ENCODE measurements at places on chromosomes 5 and 9. TPM values are rescaled to one million over a fixed set of nuclear protein-coding genes. Genes with fewer than 3 reads are reported as not detected.

- peaks cover 15% of the 10 kb centered on the region for H3K27me3 ChIP-seq
- no peak overlapping the region for H3K27ac ChIP-seq
- H3K36me3 ChIP-seq: no peaks in the 10 kb centered on the region
- H3K4me1 ChIP-seq: no peaks in the 10 kb centered on the region
- no peak overlapping the region for H3K4me3 ChIP-seq
These were observed 118.8 kb downstream of the GAPVD1 start for GRCh38 chr9:125380406-125380805.

- H3K27me3 ChIP-seq: no peaks in the 10 kb centered on the region
- no peak overlapping the region for H3K27ac ChIP-seq
- no peaks in the 10 kb centered on the region for H3K36me3 ChIP-seq
These were observed 78.1 kb downstream of the HSPA4 start for GRCh38 chr5:133129950-133130349.

- no peaks in the 10 kb centered on the region for H3K27me3 ChIP-seq
- H3K27ac ChIP-seq: no peak overlapping the region
- no peaks in the 10 kb centered on the region for H3K36me3 ChIP-seq
- H3K4me1 ChIP-seq: no peaks in the 10 kb centered on the region
- DNase-seq: no peak
These were observed 14.2 kb upstream of the PPP1R2B start for GRCh38 chr5:156835905-156836304.

GRCh38 chr9:88387552-88388202 is 567 bp upstream of the SPIN1 start:
- H3K4me1 ChIP-seq: peaks cover 46% of the 10 kb centered on the region
- H3K36me3 ChIP-seq: no peaks in the 10 kb centered on the region
- peak; percentile 63 for DNase-seq
- H3K4me3 ChIP-seq: peak overlapping the region; percentile 81
- no peaks in the 10 kb centered on the region for H3K27me3 ChIP-seq
- peak overlapping the region; percentile 91 for H3K27ac ChIP-seq

DNA sequence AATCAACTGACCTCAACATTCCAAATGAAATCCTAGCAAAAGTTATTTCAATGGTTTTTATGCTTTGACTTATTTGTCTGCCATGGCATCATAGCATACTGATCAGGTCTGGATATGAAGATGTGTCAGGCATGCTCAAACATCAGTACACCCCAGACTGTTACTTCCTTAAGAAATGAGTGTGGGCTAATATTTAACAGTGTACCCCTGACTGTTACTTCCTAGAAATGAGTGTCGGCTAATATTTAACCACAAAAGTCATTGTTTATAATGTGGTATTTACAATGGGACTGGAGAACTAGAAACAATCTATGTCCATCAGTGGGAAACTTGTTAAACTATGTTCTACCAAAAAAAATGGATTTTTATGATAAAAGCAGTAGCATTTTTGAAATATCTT is 38.1 kb upstream of the HNRNPA0 start:
- H3K27ac ChIP-seq: no peak overlapping the region
- DNase-seq: no peak
- no peaks in the 10 kb centered on the region for H3K36me3 ChIP-seq
- H3K4me3 ChIP-seq: no peak overlapping the region
- no peaks in the 10 kb centered on the region for H3K27me3 ChIP-seq

DNA sequence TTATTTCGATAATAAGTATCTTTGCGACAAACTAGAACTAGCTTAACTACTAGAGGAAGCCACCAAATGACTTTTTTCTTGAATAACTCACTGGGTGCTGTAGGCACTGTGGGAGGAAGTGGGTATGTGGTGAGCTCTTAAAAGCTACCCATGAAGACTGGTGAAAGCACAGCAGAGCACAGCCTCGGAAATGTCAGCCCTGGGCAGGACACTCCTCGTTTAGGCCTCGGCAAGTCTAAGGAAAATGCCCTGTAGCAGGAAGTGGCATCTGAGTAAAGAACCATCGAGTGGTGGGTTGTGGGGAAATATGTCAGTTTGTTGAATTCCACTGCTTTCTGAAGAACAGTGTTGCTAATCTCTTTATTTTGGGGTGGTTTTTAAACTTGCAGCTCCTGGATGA is 44.0 kb upstream of the NCS1 start:
- no peaks in the 10 kb centered on the region for H3K36me3 ChIP-seq
- no peak for DNase-seq
- peaks cover 33% of the 10 kb centered on the region for H3K4me1 ChIP-seq
- no peaks in the 10 kb centered on the region for H3K27me3 ChIP-seq
- peak overlapping the region; percentile 81 for H3K27ac ChIP-seq

DNA sequence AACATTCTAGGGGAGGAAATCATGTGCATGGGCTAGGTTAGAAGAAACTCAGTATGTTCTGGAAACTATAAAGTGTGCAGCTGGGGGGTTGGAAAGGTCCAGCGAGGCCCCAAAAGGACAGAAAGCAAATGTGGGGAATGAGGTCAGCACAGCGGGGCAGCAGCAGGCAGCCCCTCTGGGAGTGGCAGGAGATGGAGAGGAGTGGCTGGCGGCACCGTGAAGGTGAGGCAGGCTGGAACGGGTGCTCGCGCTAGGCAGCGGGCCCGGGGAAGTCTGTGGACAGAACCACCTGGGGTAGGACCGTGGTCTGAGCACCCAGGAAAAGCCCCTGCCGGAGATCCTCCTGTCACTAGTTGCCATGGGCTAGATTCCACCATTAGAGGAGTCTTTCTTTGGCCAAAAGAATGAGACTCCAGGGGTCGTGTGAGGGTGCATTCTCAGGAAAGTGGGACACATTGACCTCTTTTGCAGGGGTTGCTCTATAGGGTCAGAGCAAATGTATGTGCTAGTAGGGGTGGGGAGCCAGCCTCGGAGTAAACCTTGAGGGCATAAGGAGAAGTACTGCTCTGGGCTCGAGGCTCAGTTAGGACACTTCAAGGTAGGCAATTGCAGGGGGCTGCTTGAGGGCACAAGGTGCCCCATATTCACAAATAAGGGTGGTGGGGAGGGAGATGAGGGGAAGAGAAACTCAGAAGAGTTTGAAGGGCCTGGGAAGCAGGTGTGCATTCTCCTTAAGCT is 61.2 kb downstream of the IL6ST start:
- no peak overlapping the region for H3K4me3 ChIP-seq
- peaks cover 8% of the 10 kb centered on the region for H3K4me1 ChIP-seq
- H3K36me3 ChIP-seq: peaks cover 14% of the 10 kb centered on the region
- peak overlapping the region; percentile 62 for H3K27ac ChIP-seq

GRCh38 chr9:70438341-70438928 is 24.0 kb upstream of the KLF9 start:
- H3K27me3 ChIP-seq: no peaks in the 10 kb centered on the region
- no peaks in the 10 kb centered on the region for H3K36me3 ChIP-seq
- no peak for DNase-seq
- no peak overlapping the region for H3K4me3 ChIP-seq

- H3K4me1 ChIP-seq: no peaks in the 10 kb centered on the region
- no peak for DNase-seq
- no peaks in the 10 kb centered on the region for H3K27me3 ChIP-seq
- H3K27ac ChIP-seq: no peak overlapping the region
- H3K36me3 ChIP-seq: no peaks in the 10 kb centered on the region
- no peak overlapping the region for H3K4me3 ChIP-seq
These were observed 390.1 kb downstream of the PRELID2 start for GRCh38 chr5:145445027-145445426.

- no peak for DNase-seq
- H3K27me3 ChIP-seq: no peaks in the 10 kb centered on the region
- H3K27ac ChIP-seq: no peak overlapping the region
- H3K4me1 ChIP-seq: no peaks in the 10 kb centered on the region
- H3K4me3 ChIP-seq: no peak overlapping the region
- H3K36me3 ChIP-seq: no peaks in the 10 kb centered on the region
These were observed 118.4 kb downstream of the PLK2 start for GRCh38 chr5:58341476-58341875.

DNA sequence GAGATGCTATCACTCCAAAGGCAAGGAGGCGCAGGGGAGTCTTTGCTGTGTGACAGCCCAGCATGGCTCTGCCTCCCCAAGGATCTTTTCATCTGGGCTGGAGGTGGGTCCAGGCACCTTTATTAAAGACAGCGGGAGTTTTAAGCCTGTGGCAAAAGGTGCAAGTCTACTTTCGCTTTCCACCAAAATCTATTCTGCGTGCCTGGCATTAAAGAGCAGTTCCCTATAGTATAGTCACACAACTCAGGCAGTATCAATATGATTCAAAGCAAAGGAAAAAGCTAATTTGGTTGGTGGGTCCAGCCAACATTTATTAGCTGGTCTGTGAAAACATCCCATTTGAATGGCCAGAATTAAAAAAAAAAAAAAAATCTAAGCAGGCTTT is 398.7 kb downstream of the EBF1 start:
- H3K4me3 ChIP-seq: no peak overlapping the region
- no peaks in the 10 kb centered on the region for H3K4me1 ChIP-seq
- H3K36me3 ChIP-seq: no peaks in the 10 kb centered on the region
- H3K27ac ChIP-seq: no peak overlapping the region
- DNase-seq: no peak
- no peaks in the 10 kb centered on the region for H3K27me3 ChIP-seq

DNA sequence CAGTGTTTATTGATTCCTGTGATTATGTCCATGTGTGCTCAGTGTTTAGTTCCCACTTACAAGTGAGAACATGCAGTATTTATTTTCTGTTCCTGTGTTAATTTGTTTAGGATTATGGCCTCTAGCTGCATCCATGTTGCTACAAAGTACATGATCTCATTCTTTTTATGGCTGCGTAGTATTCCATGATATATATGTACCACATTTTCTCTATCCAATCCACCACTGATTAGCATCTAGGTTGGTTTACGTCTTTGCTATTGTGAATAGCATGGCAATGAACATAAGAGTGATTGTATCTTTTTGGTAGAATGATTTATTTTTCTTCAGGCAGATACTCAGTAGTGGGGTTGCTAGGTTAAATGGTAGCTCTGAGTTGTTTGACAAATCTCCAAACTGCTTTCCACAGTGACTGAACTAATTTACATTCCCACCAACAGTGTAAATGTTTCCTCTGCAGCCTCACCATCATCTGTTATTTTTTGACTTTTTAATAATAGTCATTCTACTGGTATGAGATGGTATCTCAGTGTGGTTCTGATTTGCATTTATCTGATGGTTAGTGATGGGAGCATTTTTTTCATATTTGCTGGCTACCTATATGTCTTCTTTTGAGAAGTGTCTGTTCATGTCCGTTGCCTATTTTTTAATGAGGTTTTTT is 47.5 kb upstream of the ELL2 start:
- no peak overlapping the region for H3K4me3 ChIP-seq
- H3K27ac ChIP-seq: no peak overlapping the region
- no peak for DNase-seq
- no peaks in the 10 kb centered on the region for H3K36me3 ChIP-seq
- no peaks in the 10 kb centered on the region for H3K27me3 ChIP-seq

- H3K4me3 ChIP-seq: no peak overlapping the region
- no peaks in the 10 kb centered on the region for H3K36me3 ChIP-seq
- H3K27me3 ChIP-seq: no peaks in the 10 kb centered on the region
These were observed 46.3 kb downstream of the MAST4 start for GRCh38 chr5:66642538-66642937.

DNA sequence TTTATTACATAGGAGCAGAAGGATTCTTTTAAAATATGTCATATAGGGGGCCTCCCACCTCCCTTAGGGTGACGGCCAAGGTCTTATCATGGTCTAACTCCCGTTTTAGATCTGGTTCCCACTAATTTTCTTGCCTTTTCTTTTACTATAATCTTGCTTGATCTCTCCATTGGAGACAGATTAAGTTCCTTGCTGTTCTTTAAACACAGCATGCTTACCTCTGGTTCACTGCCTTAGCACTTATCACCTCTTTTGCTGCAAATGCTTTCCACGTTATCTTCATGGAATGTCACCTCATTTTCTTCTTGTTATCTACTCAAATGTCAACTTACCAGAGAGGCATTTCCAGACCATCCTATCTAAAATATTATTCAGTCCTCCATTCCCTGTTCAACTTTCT is 1047.6 kb downstream of the TLE4 start:
- no peak overlapping the region for H3K4me3 ChIP-seq
- DNase-seq: no peak
- H3K27me3 ChIP-seq: no peaks in the 10 kb centered on the region
- H3K27ac ChIP-seq: no peak overlapping the region
- no peaks in the 10 kb centered on the region for H3K36me3 ChIP-seq

DNA sequence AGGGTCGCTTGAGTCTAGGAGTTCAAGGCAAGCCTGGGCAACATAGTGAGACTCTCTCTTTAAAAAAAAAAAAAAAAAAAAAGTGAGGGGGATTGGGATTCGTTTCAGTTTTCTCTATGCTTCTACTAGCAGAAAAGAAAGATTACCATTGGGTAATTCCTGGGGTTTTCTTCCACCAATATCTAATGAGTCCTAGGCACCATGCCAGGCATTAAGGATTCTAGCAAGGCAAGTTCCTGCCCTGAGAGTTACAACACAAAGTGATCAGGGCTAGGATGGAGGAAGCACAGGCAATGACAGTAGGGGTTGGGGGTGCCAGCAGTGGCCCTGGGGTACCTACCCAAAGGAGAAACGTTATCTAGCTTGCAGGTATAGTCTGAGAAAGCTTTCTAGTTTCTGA is 90.8 kb downstream of the PCDH1 start:
- H3K27ac ChIP-seq: no peak overlapping the region
- H3K4me3 ChIP-seq: no peak overlapping the region
- no peak for DNase-seq

DNA sequence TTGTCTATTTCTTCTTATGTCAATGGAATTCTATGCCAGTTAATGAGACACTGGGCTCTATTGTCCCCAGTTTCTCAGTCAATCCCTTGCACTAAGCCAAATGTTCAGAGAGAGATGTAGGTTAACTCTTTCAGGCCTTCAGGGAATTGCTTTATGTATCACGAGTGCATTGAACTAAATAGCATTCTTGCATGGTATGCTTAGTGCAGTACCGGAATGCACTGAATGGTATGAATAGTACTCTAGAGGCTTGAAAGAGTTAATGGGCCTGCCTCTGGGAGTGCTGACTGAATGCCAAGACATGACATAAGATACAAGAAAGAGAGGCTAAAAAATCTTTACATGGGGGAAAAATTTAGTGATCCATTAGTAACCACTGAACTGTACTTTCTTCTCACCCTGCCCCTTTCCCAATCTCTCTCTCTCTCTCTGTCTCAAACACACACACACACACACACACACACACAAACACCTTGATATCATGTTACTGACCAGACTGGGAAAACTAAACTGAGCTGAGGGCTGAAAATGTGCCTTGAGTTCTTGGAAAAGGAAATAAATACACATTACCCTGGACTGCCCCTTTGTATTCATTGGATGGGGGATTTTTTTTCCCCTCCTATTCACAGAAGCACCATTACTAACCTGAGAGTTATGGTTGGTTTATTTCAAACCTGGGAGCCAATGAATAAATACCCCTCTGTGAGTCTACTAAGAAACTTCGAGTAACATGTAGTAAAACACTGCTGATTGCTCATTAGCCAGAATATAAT is 35.4 kb upstream of the TMC1 start:
- no peak overlapping the region for H3K4me3 ChIP-seq
- no peaks in the 10 kb centered on the region for H3K36me3 ChIP-seq
- no peaks in the 10 kb centered on the region for H3K4me1 ChIP-seq
- no peaks in the 10 kb centered on the region for H3K27me3 ChIP-seq
- H3K27ac ChIP-seq: no peak overlapping the region
- DNase-seq: no peak

DRD1 gene
- polyA plus RNA-seq: 0.14 TPM

GALT gene
- polyA plus RNA-seq: 81.6 TPM

SPACA9 gene
- polyA plus RNA-seq: 11.4 TPM

HK3 gene
- polyA plus RNA-seq: 0.67 TPM

ZNF879 gene
- polyA plus RNA-seq: 6.0 TPM

EGFLAM gene
- polyA plus RNA-seq: 14.7 TPM

FBP2 gene
- polyA plus RNA-seq: 1.2 TPM

ANKRD34B gene
- polyA plus RNA-seq: not detected

GRIA1 gene
- polyA plus RNA-seq: 20.2 TPM

IRGM gene
- 0.47 TPM for polyA plus RNA-seq

All from left lung (tissue), 14 donors.